ENCODE measurements at places on chromosomes 11 and 22.

DNA sequence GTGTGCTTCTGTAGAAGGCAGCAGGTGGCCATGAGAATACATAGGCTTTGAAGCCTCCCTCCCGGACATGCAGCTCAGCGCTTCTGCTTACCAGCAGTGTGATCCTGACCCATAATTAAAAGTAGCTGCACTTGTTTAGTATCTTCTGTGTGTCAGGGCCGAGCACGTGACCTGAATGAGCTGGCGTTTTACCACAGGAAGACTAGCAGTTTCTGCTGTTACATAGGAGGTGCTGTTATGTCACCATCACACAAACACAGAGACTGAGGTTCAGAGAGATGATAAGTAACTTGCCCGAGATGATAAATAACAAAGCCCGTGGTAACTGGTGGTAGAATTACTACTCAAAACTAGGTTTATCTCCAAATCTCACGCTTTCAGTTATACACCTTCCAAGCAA, 329.5 kb downstream of the OPCML start:
- no peak for DNase-seq

DNA sequence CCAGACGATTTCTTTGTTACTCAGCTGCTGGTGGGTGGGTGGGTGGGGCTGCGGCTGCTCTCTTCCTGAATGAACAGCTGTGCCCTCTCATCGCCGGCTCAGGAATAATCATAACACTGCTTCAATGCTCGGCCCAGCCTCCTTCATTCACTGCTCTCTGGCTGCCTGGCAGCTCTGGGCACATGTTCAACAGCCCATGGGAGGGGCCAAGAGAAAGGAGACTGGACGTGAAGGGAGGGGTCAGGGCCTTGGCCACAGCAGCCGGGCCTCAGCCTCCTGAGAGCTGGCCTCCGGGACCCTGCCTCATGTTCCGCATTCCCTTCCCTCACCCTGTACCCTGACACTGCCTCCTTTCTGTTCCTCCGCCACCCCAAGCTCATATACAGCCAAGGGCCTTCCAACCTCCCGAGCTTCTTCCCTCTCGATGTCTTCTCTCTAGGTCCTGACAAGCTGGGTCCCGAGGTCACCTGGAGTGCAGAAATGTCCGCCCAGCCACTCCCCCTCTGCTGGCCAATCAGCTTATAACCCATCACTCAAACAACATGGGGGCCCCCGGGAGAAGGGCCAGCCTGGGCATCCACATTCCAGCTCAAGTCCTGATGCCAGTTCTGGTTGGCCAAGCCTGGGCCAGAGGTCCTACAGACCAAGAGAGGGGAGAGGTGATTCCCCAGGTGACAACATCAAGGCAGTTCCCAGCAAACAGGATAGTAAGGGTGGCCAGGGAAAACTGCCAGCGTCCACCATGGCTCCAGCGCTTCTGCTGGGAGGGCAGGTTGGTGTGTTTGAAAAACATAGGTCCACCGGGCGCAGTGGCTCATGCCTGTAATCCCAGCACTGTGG, 3.2 kb upstream of the CSDC2 start:
- no peak for DNase-seq

DNA sequence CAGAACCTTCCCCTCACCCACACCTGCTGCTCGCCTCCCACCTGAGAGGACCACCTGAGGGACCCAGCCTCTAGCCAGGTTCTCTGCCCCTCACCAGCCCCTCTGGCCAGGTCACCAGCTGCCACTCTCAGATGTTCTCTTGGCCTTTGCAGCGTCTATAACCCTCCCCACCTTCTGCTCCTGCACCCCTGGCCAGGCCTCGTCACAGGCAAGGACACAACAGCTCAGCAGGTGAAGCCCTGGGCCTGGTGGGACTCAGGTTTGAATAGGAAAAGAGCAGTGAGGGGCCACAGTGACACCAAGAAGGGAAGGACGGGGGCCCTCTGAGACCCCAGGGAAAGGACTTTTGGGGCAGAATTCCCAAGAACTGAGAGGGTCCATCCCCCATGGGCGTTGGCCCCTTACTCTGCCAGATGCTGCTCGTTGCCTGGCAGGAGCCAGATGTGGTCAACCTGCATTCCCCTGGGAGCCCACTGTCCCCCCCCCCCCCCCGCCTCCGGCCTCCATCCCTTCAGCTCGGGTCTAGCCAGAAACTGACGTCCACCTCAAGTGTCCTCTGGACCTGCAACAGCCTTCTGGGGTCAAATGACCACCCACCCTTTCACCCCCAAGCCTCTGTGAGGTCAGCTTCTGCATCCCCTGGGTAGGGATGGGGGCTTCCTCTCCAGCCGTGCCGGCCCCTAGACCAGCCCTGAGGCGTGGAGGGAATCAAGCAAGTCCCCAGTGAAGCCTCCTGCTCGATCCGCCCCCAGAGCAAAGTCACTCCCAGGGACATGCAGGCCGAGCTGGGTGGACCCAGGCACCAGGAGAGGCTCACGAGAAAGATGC, 28.7 kb downstream of the SBF1 start:
- DNase-seq: no peak

DNA sequence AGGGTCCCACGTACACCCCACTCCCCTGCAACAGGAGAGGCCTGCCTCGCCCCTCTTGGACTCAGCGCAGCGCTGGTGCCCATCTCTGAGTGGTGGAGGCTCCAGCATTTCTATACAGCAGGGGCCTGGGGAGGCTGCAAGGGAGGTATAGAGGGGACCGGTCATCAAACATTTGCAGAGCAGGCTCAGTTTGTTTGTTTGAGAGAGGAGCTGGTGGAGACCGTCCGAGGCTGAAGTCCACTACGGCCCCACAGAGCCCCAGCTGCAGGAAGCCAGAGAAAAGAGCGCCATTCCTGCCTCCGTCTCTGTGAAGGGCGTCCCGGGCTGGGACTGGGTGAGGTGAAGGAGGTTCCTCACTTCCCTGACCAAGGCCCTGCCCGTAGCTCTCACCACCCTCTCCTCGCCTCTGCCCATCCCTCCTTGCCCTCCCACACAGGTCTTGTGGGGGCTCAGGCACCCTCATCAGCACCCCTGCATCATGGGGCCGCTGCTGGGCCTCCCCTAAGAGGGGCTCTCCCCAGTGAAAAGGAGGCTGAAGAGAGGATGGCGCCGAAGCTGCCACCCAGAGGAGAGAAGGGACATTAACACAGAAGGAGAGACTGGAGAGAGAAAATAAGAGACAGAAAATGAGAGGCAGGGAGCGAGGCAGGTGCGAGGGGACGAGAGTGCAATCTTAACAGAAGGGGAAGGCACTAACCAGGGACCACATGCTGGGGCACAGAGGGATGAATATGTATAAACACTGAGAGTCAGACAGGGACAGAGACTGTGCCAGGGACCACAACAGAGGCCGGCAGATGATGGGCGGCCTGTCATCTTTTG, 24.5 kb downstream of the RPUSD4 start:
- no peak for DNase-seq

DNA sequence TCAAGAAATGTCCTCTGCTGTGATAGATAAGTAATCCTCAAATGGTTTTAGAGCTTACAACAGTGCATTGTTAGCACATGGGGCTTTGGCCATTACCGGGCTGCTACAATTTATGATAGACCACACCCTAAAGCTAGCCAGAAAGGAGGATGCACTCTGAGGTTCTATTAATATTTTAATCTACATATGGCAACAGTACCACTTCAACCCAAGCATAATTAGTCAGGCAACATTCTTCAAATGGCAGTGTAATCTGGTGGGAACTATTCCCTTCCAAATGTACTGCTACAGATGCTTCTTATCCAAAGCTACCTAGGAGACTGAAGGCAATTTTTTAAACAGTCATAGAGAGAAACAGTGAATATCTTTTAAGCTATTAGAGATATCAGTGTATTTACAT, 697.6 kb downstream of the KCNA4 start:
- no peak for DNase-seq

DNA sequence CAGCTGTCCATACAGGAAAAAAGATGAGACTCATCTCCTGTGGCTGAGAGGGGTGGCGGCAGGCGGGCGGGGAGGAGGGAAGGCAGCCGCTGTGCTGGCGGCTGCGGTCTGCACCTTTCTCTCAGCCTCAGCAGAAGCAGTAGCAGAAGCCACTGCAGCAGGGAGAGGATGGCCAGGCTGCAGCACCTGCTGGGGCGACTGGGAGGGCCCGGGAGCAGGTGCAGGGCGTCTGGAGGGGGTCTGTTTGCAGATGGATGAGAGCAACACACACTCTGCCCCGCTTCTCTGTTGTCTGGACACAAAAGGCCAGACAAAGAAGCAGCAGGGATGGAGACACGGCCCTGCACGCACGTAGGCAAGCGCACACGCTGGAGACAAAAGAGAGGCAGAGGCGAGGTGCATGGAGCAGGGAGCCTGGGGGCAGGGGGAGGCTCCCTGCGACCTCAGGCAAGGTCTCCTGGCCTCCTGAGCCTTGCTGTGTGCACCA, 9.3 kb upstream of the MIAT start:
- DNase-seq: peak; percentile 61

GRCh38 chr22:38070250-38070921, 13.2 kb downstream of the PICK1 start:
- DNase-seq: no peak

DNA sequence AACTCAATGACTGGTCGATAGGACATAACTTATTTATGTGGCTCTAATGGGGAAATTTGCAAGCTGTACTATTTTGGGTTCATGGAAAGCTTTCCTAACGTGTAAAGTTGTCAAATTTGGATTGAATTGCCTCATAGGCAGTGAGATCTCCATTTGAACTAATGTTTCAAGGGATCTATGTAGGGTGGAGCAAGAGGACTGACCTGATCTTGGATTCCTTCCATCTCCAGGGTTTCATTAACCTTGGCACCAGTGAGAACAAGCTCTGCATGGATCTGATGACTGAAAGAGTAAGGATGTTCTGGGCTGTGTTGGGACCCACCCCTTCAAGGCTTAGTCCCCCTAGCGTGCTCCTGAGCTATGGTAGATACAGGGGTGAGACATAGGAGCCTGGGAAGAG, 2.1 kb downstream of the ACCSL start:
- DNase-seq: no peak

DNA sequence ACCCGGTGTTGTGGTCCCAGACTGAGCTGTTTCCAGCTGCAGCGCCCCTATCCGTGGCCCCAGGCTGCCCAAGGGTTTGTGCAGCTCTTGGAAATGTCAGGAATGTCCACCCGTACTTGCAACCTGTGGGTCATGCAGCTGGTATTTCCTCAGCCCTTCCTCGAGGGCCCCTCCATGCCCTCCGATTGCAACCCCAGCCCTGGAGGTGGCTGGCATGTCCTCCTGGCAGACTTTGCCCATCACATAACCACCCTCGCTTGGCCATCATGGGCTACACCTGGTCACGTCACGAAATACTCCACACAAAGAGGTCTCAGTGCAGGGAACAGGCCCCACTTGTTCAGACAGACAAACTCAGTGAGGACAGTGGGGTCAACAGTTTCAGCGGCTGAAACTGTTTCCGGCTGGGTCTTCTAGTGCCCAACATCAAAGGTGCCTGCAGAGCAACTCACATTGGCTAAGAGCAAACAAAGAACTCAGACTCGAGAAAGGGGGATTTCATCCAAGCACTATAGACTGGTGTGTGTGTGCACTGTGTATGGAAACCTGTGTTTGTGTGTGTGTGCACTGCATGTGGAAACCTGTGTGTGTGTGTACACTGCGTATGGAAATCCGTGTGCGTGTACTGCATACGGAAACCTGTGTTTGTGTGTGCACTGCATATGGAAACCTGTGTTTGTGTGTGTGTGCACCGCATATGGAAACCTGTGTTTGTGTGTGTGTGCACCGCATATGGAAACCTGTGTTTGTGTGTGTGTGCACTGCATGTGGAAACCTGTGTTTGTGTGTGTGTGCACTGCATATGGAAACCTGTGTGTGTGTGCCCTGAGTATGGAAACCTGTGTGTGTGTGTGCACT, 72.8 kb upstream of the CCND1 start:
- no peak for DNase-seq

GRCh38 chr11:46393231-46393616, 1.6 kb upstream of the CHRM4 start:
- no peak for DNase-seq

DNA sequence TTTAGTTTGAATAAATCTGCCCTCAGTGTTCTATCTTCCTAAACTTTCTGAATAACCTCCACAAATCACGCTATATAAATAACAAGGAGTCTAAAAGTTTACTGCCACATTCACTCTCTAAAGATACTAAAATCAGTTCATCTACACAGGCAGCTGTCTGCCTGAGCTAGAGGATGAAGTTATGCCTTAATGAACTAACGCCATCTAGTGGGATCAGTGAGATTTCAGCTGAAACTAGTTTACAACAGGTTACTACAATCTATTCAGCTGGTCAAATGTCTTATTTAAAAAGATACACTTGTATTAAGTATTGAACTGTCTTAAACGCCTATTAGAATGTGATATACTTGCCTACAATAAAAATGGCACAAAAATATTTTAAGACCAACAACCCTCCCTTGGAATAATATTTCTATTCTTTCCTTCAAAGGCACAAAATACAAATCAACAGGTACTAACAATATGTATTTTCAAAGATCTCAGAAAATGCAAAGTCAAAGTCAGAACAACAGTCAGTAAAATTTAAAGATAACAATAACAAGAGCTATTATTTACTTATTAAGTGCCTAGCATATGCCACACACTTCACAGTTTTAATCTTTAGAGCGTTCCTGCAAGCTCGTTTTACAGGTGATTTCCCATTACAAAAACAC, 84.1 kb downstream of the LARGE2 start:
- DNase-seq: peak; percentile 73

- no peak for DNase-seq
These were observed 32.4 kb upstream of the NAV2 start for GRCh38 chr11:19679952-19680828.

All from KBM-7 (cell line).